Fibroblast of skin of left biceps (primary cell): ENCODE measurements at places on chromosomes 13 and 19.
A peak's percentile ranks its signal among the peaks of the same experiment; 100 is the strongest.

DNA sequence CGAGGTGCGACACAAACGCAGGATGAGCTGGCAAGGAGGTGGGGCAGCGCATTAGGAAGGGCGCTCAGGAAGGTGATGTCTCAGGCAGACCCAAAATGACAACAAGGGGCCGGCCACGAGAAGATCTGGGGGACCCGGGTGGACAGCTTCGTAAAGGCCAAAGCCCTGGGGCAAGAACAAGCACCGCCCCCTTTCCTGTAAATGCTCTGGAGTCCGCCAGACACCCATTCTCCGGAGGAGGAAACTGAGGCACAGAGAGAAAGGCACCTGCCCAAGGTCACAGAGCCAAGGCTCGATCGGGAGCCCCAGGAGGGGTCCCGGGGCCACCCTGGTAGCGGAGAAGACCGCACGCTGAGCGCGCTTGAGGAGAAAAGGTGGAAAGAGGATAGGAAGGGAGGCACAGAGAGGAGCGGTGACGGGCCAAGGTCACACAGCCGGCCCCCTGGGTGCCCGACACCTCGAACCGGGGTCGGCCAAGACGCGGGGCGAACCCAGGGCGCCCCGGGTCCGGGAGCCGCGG is 571 bp downstream of the SAFB2 start:
- no peak for DNase-seq

GRCh38 chr13:29438769-29439168 is 156.7 kb downstream of the SLC7A1 start:
- no peak for DNase-seq

DNA sequence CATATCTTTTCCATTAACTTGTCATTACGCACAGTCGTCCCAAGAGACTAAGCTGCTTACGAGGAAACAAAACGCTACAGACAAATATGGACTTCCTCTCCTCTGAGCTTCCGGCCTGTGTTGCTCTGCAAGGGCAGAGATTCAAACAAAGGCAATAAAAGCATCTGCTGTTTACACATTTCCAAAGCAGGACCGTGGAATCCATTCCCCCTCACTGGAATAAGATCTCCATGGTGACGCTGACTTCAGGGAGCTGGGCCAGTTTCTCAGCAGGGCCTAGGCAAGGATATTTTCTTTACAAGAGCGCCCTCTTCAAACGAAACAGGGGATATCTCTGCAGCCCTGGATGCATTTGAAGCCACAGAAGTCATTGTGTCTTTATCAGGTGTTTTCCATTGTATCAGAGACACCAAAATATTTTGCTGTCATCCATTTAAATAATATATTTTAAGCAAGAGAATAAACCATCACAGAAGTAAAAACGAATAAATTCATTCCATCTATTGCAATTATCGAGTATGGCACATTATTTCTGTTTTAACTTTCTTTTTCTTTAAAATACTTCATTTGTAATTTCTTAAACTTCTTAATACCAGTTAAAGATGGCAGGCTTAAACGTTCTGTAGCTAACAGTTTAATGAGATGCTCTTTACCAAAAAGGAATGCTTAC is 177.5 kb downstream of the DCLK1 start:
- peak; percentile 87 for DNase-seq

GRCh38 chr19:2717638-2718541 is 3.3 kb downstream of the DIRAS1 start:
- DNase-seq = no peak

DNA sequence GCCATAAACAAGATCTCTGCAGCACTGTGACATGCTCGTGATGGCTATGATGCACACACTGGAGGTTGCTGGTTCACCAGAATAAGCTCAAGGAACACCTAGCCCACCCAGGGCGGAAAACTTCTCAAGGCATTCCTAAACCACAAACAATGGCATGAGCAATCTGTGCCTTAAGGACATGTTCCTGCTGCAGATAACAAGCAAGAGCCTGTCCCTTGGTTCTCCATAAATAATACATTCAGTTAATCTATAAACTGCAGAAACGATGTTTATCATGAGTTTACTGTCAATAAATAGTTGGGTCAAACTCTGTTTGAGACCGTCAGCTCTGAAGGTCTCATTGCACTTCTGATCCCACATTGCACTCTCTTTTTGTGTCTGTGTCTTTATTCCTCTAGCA is 18.6 kb upstream of the ZNF266 start:
- DNase-seq = no peak

GRCh38 chr13:27261396-27261795 is 9.2 kb upstream of the RASL11A start:
- DNase-seq = no peak

DNA sequence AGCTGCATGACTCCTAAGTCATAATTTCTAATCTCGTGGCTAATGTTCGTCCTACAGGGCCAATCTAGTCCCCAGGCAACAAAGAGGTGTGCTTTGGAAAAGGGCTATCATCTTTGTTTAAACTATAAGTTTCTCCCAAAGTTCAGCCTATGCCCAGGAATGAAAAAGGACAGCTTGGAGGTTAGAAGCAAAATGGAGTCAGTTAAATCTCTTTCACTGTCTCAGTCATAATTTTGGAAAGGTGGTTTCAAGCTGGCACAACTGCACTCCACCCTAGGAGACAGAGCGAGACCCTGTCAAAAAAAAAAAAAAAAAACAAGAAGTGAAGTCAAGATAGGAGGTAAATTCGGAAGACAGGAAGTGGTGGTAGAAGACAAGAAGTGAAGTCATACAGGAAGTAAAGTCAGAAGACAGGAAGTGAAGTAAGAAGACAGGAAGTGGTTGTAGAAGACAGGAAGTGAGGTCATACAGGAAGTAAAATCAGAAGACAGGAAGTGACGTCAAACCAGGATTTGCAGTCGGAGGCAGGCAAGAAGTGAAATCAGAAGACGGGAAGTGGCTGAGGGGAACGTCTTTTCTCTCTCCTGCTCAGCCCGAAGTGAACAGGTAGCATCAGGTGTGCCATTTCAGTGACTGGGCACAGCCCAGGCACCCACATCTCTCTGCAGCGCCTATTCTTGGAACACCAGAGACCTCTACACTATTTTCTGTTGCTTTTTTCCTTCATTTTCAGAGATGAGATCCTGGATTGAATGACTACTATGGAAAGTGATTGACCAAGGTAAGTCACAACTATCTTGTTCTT is 32.2 kb downstream of the GP6 start:
- no peak for DNase-seq

GRCh38 chr13:47679401-47679800 is 321.7 kb downstream of the SUCLA2 start:
- no peak for DNase-seq

DNA sequence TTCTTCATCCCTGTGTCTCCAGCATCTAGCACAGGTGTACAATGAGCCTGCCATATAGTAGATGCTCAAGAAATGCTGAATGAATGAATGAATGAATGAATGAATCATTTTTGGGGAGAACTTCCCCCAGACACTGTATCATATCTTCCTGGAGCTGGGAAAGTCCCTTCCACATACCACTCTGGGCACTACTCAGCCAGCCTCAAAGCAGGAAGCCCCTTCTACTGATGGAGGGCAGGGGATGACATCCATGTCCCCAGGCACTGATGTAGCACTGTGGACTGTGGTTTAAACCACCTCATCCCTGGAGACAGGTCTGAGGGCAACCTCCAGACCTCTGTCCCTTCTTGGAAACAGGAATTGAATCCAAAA is 4.8 kb downstream of the GNA15 start:
- no peak for DNase-seq

DNA sequence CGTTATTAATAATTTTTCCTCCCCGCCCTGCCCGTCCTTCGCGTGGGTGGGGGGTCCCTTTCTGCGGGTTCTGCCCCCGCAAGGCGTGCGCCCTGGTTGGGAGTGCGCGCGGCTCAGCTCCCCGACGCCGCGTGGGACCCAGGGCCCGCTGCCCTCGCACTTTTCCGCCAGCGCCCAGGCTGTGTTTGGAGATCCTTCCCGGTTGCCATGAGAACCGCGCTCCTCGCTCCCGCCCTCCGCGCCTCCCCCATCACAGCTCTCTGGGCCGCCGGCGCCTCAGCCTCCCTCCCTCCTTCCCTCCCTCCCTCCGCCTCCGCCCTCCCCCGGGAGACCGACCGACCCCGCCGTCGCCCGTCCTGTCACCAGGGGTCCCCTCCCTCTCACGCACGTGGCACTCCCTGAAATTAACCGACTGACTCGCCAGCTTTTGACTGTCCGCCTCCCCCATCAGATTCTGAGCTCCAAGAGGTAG is 2.4 kb upstream of the SSBP4 start:
- DNase-seq = no peak

GRCh38 chr19:7871437-7872305 is 2.5 kb downstream of the PRR36 start:
- DNase-seq = peak; percentile 43

- peak; percentile 51 for DNase-seq
Observed at GRCh38 chr13:114132419-114133121, at the start of gene RASA3. Gene RASA3 (minus strand): TSS chr13:114132623. CDS start chr13:114132489, 134 bp downstream.

GRCh38 chr13:100951016-100951415 is 276.4 kb upstream of the TMTC4 start:
- DNase-seq = no peak

GRCh38 chr13:69094485-69094884 is 1013.1 kb upstream of the ATXN8OS start:
- no peak for DNase-seq

DNA sequence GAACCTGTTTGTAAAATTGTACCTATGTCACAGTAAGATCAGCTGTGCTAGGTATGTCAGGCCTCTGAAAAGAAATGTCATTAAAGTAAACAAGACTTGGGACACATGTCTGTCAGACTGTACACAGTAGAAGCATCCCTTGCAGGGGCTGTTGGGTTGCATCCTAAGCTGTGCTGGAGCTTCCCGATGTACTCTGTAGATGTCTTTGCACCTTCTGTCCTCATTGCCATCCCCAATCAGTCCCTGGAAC is 48.7 kb upstream of the GPR183 start:
- DNase-seq = no peak
